Eye (tissue), 1 donor: ENCODE measurements at places on chromosomes 11 and 22.

GRCh38 chr11:45577752-45578151 lies 87.7 kb downstream of the CHST1 start:
- no peak for DNase-seq

DNA sequence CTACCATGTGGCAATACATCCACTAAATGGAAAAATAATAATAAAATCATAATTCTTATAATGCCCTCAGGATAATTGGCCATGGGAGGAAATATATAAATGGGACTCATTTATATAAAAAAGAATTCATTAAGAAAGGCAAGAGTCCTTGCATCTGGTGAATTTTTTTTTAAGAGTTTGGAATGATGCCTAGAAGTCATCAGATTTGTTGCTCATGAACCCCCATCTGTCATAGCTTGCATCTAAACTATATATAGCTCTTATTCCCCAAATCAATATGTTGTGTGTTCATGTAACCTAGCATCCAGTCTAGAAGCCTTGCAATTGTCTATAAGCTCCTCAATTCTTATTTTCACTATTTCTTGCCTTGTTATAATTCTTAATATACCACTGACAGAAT lies 75.9 kb downstream of the CADM1 start:
- DNase-seq, result no peak

DNA sequence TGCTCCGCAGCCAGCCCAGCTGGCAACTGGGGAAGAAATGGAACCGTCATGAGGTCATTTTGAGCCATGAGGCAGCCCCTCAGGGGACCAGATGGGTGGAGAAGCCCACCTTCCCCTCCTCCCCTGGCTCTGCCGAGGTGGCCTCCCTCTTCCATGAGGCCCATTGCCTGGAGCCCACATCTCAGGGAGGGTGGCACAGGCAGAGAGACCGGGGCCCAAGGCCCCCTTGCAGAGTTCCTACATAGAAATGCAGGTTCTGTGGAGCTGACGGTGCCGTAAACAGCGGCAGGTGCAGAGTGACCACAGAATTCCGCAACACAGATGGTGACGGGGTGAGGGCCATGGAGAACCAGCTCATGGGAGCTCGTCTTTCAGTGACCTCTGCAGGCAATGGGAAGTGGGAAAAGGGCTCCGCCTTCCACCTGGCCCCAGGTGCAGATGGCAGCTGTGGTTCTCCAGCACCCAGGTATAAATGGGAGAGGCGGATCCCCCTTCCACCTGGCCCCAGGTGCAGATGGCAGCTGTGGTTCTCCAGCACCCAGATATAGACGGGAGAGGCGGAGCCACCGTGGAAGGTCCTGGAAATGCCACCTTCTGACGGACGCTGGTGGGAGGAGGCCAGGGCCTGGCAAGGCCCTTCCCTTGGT lies 765.4 kb downstream of the BRD1 start:
- no peak for DNase-seq

- DNase-seq, result no peak
These were observed 324.3 kb downstream of the TBC1D22A start for GRCh38 chr22:47086596-47087248.

DNA sequence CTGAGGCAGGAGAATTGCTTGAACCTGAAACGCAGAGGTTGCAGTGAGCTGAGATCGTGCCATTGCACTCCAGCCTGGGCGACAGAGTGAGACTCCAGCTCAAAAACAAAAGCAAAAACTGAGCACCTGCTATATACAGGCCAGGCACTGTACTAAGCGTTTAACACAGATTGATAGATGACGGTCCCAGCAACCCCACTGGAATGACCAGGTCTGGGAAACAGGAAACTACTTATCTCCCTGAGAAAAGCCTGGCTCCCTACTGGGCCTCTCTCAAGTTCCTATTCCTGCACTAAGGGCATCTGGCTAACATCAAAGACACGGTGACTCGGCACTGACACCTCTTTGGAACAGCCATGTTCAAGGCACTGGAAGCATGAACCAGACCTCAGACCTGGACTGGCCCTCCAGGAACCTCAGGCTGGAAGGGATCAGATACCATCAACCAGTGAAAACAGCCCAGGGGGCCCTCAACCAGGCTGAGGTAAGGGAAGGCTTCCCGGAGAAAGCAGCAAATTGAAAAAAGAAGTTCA lies 16.6 kb downstream of the ARAP1 start:
- DNase-seq, result no peak

- DNase-seq, result peak; percentile 86
These were observed 133.5 kb downstream of the RBFOX2 start for GRCh38 chr22:35894937-35895708.

DNA sequence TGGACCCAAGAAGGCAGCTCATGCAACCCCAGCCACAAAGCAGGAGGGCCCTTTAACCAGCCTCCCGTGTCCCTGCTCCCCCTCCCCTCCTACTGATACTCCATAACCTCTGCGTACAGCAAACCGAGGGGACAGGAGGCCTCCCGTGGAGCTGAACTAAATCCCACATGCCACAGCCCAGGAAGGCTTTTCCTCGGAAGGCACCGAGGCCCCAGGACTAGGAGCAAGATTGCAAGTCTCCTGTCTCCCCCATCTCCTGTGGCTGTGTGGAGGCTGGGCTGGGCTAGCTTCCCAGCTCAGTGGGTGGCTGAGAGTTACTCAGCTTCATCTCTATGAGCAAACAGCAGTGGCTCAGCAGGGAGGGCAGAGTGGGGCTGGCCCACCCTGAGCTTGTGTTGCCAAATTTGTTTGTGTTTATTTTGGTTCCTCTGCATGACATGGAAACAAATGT lies 62.7 kb upstream of the NECTIN1 start:
- peak; percentile 36 for DNase-seq

DNA sequence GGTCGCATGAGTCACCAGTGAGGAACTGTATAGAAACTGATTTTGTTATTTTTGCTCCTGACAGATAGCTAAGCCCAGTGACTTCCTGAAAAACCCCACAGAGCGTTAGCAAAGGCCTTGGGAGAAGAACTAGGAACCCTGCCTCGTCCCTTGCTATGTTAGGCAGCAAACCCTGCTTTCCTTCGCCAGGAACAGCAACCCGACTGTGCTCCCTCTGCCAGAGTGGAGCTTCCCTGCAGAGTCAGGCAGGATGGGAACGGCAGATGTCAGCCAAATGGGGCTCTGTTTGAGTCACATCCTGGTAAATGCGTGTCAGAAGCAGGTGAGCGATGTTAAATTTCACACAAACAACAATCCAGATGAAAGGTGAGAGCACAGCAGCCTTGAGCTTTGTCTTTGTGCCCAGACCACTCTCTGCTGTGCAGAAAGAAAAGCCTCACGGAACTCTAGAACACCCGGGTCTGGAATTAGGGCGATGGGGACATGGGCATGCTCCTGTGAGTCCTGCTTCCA lies 186.6 kb downstream of the ADAMTS15 start:
- no peak for DNase-seq

DNA sequence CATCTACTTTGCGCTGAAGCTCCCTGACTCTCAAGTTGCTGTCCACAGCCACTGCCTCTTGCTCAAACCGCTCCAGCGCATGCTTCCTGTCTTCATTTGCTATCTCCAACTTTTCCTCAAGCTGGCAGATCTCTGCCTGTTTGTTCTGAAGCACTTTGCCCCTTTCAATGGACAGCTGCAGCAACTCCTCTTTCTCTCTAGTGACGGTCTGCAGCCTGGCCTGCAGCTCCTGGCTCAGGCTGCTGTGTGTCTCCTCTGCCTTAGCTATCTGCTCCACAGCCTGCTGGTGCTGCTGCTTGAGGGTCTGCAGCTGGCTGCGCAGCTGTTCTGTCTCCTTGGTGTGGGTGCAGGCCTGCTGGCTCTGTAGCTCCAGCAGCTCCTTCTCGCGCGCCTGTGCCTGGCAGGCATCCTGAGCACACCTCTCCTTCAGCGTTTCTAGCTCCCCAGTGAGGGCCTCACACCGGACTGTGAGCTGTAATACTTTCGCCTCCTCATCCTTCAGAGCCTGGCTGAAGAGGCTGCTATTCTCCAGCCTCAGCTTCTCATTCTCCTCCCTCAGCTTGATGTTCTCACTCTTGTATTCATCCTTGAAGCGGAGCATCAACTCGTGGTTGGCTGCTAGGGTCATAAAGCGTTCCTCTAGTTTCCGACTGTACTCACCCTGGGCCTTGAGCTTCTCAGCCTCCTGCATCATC lies 723 bp downstream of the CCDC89 start:
- DNase-seq, result peak; percentile 66

DNA sequence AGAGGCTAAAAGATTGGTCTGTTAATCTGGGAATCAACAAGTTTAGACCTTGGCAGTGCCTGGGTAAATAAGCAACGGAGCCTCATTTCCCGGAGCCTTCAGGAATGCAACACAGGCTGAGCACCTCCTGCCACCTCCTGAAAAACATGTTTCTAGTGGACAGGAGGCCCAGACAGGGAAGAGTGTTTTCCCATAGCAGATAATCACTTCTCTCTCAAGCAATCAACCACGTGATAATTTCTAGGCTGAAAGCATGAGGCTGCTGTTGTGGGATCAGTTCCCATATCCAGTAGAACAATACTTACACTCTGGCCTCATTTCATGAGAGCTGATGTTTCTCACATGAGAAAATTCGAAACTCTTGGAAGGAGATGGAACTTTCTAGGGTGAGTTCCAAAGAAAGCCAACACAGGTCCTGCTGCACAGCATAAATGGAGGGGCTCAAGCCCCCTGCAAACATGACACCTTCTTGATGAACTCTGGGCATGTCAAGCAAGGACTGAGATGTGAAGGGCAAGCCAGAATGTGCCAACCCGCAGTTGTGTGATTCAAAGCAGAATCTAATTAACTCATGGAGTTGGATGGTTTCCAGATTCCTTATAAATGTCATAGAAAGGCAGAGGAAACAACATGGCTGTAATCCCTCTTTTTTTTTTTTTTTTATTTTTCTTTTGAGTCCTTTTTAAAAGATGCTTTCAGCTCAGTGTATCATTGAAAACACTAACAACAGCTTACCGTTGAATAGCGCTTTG lies 228.5 kb upstream of the SESN3 start:
- DNase-seq, result peak; percentile 57

DNA sequence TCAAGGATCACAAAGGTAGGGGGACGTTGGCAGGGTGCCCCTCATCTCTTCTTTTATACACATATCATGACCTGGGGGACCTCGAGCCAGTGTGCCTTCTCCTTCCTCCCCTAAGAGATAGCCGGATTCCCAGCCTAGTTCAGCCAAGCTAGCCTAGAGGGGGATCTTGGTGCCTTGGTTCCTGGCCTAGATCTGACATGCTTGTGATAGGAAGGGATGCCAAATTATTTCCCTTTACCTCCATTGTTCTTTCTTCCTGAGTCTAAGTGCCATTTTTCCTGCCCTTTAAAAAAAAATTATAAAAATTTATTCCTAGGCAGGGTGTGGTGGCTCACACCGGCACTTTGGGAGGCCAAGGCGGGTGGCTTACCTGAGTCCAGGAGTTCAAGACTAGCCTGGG lies 7.0 kb upstream of the HINFP start:
- no peak for DNase-seq

DNA sequence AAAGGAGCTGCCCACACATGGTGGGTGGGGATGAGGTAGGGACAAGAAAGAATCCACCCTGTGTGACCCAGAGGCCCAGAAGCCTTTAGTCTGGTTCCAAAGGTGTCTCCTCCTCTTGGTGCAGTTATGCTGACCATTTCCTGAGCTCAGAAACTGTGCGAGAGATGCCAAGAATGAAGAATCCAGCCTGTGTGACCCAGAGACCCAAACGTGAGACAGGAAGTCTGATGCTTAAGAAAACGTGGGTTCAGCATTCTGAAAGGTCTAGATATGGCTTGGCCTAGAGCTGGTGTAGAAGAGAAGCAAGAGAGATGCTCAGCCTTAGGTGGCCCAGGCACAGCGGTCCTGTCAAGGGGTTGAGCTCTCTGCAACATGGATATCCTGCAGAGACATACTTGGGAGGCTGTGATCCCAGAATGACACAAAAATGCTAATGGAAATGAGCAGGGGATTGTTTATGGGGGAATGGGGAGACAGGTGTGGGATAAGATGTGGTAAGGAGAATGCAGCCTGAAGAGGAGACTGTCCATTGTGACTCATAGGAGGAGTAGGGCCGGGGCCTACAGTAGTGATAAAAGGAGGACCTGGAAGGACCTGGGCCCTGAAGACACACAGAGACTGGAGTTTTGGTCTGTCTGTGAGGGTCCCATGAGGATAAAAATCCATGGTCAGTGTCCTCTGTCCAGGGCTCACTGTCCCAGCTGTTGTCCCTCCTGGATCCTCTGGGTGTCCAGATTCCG lies 79.0 kb downstream of the ZNF280B start:
- DNase-seq, result no peak

GRCh38 chr22:28466399-28466798 lies 213.2 kb downstream of the TTC28 start:
- no peak for DNase-seq

GRCh38 chr11:44366741-44367140 lies 56.8 kb upstream of the ALX4 start:
- no peak for DNase-seq

GRCh38 chr22:38948181-38948940 lies 9.0 kb upstream of the APOBEC3A start:
- DNase-seq, result no peak

- DNase-seq, result no peak
These were observed 39.1 kb downstream of the CASP12 start for GRCh38 chr11:104858882-104859775.

- no peak for DNase-seq
These were observed 10.3 kb upstream of the BIK start for GRCh38 chr22:43100225-43100624.

DNA sequence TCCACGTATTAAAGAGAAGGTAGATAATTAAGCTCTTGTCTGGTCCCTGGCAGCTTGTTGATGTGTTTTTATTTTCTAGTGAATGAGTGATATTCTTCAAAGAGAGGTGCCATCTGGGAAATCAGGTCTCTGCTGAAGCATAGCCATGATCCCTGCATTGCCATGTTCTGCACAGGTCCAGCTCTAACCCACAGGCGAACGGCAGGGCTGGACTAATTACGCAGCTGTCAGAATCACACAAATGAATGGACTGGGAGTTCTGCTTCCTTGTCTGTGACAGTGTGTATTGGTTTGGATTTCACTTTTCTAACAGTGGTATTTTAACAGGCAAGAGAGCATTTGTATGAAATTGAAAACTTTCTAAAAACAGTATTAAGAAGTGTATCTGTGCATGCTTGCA lies 235.6 kb downstream of the FAT3 start:
- DNase-seq, result peak; percentile 59

DNA sequence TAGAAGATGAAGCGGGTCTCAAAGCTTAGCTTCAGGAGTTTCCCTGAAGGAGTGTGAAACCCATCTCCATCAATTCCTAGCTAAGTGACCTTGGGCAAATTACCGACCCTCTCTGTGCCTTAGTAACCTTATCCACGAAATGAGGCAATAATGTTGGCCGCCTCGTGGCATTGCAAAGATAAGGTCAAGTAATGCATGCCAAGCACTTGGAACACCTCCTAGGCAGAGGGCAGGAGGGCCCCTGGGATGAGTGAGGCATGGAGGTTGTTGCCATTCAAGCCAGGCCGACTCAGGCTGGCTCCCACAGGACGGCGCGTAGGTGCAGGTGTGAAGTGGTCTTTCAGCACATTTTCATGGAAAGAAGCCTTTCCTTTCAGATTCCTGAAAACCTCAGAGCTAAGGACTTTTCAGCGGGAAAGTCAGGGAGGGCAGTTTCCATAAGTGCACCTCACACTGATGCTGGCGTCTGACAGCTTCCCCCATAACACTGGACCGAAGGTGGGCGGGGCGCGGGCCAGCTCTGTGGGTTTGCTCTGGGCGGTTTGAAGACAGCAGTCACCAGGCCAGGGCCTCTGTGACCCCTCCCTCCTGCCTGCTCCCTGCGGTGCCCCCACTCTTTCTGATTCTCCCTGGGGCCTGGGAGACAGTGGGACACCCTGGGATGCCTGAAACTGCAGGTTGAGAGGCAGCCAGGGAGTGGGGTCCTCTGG lies 25.2 kb downstream of the RPS6KA4 start:
- no peak for DNase-seq

- DNase-seq, result no peak
These were observed 5.3 kb upstream of the BRSK2 start for GRCh38 chr11:1384199-1384970.

GRCh38 chr11:34205326-34206035 lies 100.1 kb downstream of the NAT10 start:
- DNase-seq, result no peak
